Tibial nerve (tissue), 4 donors: ENCODE measurements at places on chromosomes 4 and X. TPM values are rescaled to one million over a fixed set of nuclear protein-coding genes. Genes with fewer than 3 reads are reported as not detected.

DNA sequence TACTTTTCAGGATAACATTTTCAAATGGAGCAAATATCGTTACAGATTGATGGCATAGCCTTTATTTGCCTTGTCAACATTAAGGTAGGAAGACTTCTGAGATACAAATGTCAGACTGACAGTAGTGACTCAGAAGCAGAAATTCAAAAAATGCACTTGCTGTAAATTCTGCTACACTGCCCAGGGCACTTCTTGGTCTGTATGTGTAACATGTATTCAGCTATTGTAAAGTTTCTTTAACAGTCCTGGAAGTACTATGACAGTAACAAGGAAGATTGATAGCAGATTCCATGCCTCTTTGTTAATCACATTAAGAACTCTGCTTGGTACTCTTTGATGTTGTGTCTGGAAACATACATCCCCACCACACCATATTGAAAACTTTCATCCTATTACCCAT, 69.6 kb upstream of the PCDH18 start:
- H3K4me3 ChIP-seq = no peak overlapping the region
- no peak for DNase-seq
- H3K4me1 ChIP-seq = no peaks in the 10 kb centered on the region
- H3K27me3 ChIP-seq = no peaks in the 10 kb centered on the region
- no peak overlapping the region for H3K27ac ChIP-seq

GRCh38 chr4:101651778-101652177, 138.8 kb upstream of the BANK1 start:
- no peaks in the 10 kb centered on the region for H3K36me3 ChIP-seq
- DNase-seq = no peak
- H3K27me3 ChIP-seq = no peaks in the 10 kb centered on the region
- H3K27ac ChIP-seq = no peak overlapping the region
- no peaks in the 10 kb centered on the region for H3K4me1 ChIP-seq

GRCh38 chr4:147927377-147928137, 195.7 kb downstream of the ARHGAP10 start:
- DNase-seq = no peak
- H3K4me3 ChIP-seq = no peak overlapping the region
- peaks cover 26% of the 10 kb centered on the region for H3K36me3 ChIP-seq
- H3K27ac ChIP-seq = no peak overlapping the region
- no peaks in the 10 kb centered on the region for H3K4me1 ChIP-seq
- H3K27me3 ChIP-seq = no peaks in the 10 kb centered on the region

- no peaks in the 10 kb centered on the region for H3K36me3 ChIP-seq
- no peak for DNase-seq
- H3K4me1 ChIP-seq = no peaks in the 10 kb centered on the region
- H3K4me3 ChIP-seq = no peak overlapping the region
- H3K27me3 ChIP-seq = no peaks in the 10 kb centered on the region
These were observed 358 bp downstream of the FGFBP1 start for GRCh38 chr4:15938182-15938581.

- H3K4me3 ChIP-seq = no peak overlapping the region
- H3K36me3 ChIP-seq = no peaks in the 10 kb centered on the region
- no peaks in the 10 kb centered on the region for H3K27me3 ChIP-seq
- no peak overlapping the region for H3K27ac ChIP-seq
- no peak for DNase-seq
These were observed 126.0 kb downstream of the F11 start for GRCh38 chr4:186392017-186392416.

GRCh38 chrX:1076871-1077651, 135.4 kb downstream of the CRLF2 start:
- no peaks in the 10 kb centered on the region for H3K4me1 ChIP-seq
- H3K4me3 ChIP-seq = no peak overlapping the region
- no peak for DNase-seq

DNA sequence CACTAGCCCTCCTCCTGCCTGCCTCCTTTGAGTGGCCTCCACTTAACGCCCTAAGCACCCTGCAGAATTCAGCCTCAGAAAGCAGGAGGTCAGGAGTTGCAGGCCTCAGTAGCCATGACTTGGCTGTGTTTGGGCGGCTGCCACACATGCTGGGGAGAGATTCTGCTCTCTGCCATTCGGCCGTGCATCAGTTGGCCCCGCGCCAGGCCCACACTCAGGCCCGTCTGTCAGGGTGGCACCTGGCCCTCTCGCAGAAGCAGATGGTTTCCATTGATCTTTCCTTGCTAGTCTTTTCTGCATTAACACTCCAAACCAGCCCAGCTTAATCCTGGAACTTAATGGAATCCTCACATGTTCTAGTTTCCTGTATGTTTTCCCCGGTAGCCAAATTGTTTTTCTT, 30.7 kb upstream of the ATP6AP2 start:
- H3K36me3 ChIP-seq = no peaks in the 10 kb centered on the region
- no peak for DNase-seq
- H3K4me3 ChIP-seq = no peak overlapping the region
- no peak overlapping the region for H3K27ac ChIP-seq
- H3K4me1 ChIP-seq = no peaks in the 10 kb centered on the region

DNA sequence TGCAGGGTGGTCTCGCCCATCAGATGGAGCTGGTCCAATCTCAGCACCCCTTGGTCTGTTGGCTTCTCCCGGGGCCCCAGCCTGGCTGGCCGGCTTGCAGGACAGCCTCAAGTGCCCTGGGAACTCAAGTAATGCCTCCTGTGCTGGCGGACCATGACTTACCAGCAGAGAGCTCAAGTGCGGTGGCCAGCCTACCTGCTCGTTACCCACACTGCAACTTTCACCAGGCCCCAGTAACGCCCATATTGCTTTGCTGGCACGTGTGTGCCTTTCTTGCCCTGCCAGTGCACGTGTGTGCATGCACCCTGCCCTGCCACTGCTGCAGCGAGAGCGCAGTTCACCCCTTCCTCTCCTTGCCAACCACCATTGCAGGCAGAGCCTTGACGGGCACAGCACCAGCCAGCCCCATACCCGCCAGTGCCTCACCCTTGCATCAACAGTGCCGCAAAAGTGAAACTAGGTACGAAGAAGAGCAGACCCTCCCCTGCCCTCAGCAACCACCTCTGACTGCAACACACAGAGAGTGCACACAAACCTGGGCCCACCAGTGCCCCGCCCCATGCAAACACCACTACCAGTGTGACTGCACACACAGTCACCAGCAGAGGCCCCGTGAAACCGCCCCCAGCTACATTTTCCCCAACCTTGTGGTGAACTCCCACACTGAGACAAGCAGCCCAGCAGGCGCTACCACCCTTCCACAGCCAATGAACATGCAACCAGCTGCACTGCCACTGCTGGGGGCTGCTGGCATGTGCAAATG, 88.9 kb upstream of the POU3F4 start:
- H3K27ac ChIP-seq = no peak overlapping the region
- no peaks in the 10 kb centered on the region for H3K27me3 ChIP-seq
- no peaks in the 10 kb centered on the region for H3K4me1 ChIP-seq
- H3K36me3 ChIP-seq = no peaks in the 10 kb centered on the region
- no peak for DNase-seq
- no peak overlapping the region for H3K4me3 ChIP-seq

GRCh38 chrX:70969635-70970481, 39.0 kb upstream of the SLC7A3 start:
- no peak overlapping the region for H3K27ac ChIP-seq
- no peak overlapping the region for H3K4me3 ChIP-seq
- H3K36me3 ChIP-seq = no peaks in the 10 kb centered on the region

DNA sequence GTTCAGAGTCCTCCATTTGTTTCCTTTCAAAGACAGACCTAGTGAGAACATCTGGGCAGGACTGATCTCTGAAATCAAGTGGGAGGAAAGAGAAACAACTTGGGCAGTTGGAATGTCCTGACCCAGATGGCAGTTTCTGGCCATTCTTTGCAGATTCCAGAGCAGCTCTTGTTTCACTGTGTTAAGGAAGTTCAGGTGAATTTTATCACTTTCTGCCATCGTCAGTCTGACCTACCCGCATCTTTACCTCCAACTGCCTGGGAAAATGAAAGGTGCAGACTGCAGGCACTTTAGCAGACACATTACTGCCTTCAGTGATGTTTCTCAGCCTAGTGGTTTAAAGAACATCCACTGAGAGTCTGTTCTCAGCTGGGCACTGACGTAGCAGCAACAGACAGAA, 216.2 kb downstream of the CEP135 start:
- H3K27me3 ChIP-seq = no peaks in the 10 kb centered on the region
- no peaks in the 10 kb centered on the region for H3K36me3 ChIP-seq
- H3K27ac ChIP-seq = no peak overlapping the region
- no peaks in the 10 kb centered on the region for H3K4me1 ChIP-seq

GRCh38 chr4:146142768-146143167, 32.8 kb upstream of the LSM6 start:
- H3K36me3 ChIP-seq = no peaks in the 10 kb centered on the region
- no peak for DNase-seq
- H3K4me1 ChIP-seq = no peaks in the 10 kb centered on the region
- H3K27me3 ChIP-seq = no peaks in the 10 kb centered on the region
- no peak overlapping the region for H3K27ac ChIP-seq

DNA sequence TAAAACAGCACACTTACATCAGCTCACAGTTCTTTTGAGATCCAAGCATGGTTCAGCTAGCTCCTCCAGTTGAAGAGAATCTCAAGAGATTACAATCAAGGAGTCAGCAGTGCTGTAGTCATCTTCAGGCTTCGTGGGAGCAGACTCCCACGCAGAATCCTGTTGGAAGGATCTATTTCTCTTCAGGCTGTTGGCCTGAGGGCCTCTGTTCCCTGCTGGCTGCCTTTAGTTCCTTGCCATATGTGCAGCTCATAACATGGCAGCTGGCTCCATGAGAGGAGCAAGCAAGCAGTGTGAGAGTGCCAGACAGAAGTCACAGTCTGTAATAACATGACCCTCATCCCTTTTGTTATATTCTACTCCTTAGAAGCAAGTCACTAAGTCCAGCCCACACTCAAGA, 168.6 kb downstream of the COX18 start:
- no peak for DNase-seq
- no peak overlapping the region for H3K27ac ChIP-seq

DNA sequence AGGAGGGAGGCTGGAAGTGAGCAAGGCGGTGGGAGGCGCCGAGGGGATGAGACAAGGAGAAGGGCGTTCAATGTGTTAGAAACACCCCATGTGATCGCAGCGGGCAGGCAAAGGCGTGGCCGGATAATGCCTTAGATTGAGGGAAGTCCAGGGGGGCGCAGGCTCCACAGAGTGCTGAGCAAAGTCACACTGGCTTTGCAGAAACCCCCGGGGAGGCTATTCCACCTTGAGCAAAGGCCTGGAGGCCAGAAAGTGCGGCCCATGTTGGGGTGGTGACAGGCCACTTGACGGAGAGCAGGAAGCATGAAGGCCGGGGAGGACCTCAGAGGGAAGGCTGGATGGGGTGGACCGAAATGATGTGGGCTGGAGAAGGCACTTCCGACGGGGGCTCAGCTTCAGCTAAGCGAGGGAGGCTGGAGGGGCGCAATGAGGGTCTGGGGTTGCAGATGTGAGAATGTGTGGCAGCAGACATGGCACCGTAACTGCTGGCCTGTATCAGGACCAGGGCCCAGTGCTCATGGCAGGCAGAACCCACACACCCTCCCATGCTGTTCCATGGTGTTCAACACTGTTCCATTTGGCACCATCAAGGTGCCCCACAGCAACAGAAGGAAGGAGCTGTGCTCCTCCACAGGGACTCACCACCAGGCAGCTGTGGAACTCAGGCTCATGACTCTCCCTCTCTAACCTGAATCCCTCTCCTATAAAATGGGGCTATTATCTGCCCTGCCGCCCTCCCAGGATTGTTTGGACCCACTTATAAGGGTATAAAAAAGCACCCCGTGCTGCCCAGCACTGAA, 50.3 kb downstream of the HMX1 start:
- no peaks in the 10 kb centered on the region for H3K4me1 ChIP-seq

DNA sequence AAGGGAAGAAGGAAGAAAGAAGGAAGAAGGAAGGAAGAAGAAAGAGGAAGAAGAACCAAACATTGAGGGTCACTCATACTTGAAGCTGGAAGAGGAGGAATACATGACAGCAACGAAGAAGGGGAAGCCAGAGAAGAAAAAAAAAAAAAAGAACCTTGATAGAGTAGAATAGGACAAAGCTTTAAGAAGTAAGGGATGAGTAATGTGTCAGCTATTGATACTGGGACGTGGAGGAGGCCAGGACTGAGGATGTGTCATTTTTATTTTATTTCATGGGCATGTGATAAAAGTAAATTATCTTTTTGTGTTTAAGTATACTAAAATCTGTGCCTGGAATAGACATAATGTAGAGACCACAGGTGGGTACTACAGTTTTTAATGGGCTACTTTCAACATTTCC, 6.4 kb downstream of the EDA2R start:
- DNase-seq = no peak
- no peaks in the 10 kb centered on the region for H3K4me1 ChIP-seq
- H3K27ac ChIP-seq = no peak overlapping the region
- H3K27me3 ChIP-seq = no peaks in the 10 kb centered on the region
- H3K36me3 ChIP-seq = no peaks in the 10 kb centered on the region

DNA sequence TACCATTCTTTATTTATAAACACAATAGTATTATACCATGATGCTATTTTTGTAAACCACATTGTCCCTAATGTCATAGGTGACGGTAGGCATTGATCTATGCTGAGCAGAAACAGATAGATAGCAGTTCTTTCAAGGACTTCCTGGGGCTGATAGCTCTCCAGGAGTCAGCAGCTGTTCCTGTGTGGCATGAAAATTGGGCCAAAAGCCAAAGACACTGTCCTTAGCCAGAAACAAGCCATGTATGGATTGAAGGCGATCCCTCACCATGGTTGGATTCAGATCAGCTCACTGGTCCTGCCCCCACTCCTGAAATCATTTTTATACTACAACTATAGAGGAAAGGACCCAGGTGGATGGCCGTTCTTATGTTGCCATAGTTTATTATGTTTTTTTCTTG, 53.6 kb downstream of the DDX60 start:
- no peak for DNase-seq
- no peaks in the 10 kb centered on the region for H3K4me1 ChIP-seq
- H3K27me3 ChIP-seq = no peaks in the 10 kb centered on the region
- no peak overlapping the region for H3K4me3 ChIP-seq

GRCh38 chrX:39772057-39772832, 325.5 kb downstream of the BCOR start:
- peaks cover 3% of the 10 kb centered on the region for H3K4me1 ChIP-seq
- no peak for DNase-seq
- H3K4me3 ChIP-seq = no peak overlapping the region
- H3K27ac ChIP-seq = peak overlapping the region; percentile 61

- H3K27ac ChIP-seq = no peak overlapping the region
- H3K4me3 ChIP-seq = no peak overlapping the region
- DNase-seq = no peak
- H3K36me3 ChIP-seq = no peaks in the 10 kb centered on the region
- no peaks in the 10 kb centered on the region for H3K4me1 ChIP-seq
- peaks cover 3% of the 10 kb centered on the region for H3K27me3 ChIP-seq
These were observed 54.5 kb downstream of the ASB9 start for GRCh38 chrX:15215366-15215765.

- DNase-seq = no peak
- no peaks in the 10 kb centered on the region for H3K27me3 ChIP-seq
- H3K36me3 ChIP-seq = no peaks in the 10 kb centered on the region
- H3K27ac ChIP-seq = no peak overlapping the region
- no peaks in the 10 kb centered on the region for H3K4me1 ChIP-seq
- no peak overlapping the region for H3K4me3 ChIP-seq
These were observed 164.4 kb upstream of the CPEB2 start for GRCh38 chr4:14837860-14838259.

The GYG2 gene
- 26.7 TPM for total RNA-seq

The BANK1 gene
- 6.3 TPM for total RNA-seq

The RBM41 gene
- 10.8 TPM for total RNA-seq

The PCDH7 gene
- total RNA-seq = 5.1 TPM

The TIMP1 gene
- total RNA-seq = 133 TPM

The ADGRA3 gene
- 24.0 TPM for total RNA-seq

The HSFX1 gene
- 1.4 TPM for total RNA-seq

The LYAR gene
- total RNA-seq = 16.1 TPM

The DSPP gene
- not detected for total RNA-seq

The DIPK2B gene
- total RNA-seq = 40.2 TPM

The GYPB gene
- total RNA-seq = not detected

The COL25A1 gene
- 1.5 TPM for total RNA-seq

The CRMP1 gene
- total RNA-seq = not detected

The APLN gene
- total RNA-seq = 0.60 TPM

The NMU gene
- not detected for total RNA-seq

The ADAMTS3 gene
- 1.7 TPM for total RNA-seq
